Chondrocyte (in vitro differentiated cells): ENCODE measurements at places on chromosomes 4 and X. TPM values are rescaled to one million over a fixed set of nuclear protein-coding genes. Genes with fewer than 3 reads are reported as not detected.

NXF3 gene
- 0.10 to 0.75 TPM in 2 of 3 replicates, not detected in the other for total RNA-seq

SH3BP2 gene
- total RNA-seq: 50.1 to 63.1 TPM (median 59.8 TPM) in 3 replicates

TBC1D8B gene
- total RNA-seq: 15.7 to 19.8 TPM (median 16.5 TPM) in 3 replicates

CLGN gene
- total RNA-seq: 0.41 to 0.89 TPM (median 0.60 TPM) in 3 replicates
